Activated CD4-positive, alpha-beta T cell treated with anti-CD3 and anti-CD28 coated beads, Interleukin-2, amount 10 ng/mL, durations not matched to agents 24 days and 14 days (primary cell): ENCODE measurements at places on chromosomes 7 and 10. TPM values are rescaled to one million over a fixed set of nuclear protein-coding genes. Genes with fewer than 3 reads are reported as not detected.

The ZNF853 gene
- total RNA-seq = 0.33 and 0.42 TPM in 2 replicates

The HPS1 gene
- 58.6 and 61.5 TPM in 2 replicates for total RNA-seq

The C7orf33 gene
- not detected in 2 replicates for total RNA-seq

The PNLIP gene
- not detected in 2 replicates for total RNA-seq

The AKR1C4 gene
- total RNA-seq = not detected in 2 replicates

The CNTNAP2 gene
- total RNA-seq = not detected in 2 replicates

The C7orf57 gene
- 0.14 TPM in 2 replicates for total RNA-seq

The FAM180A gene
- total RNA-seq = not detected in 2 replicates

The NYAP1 gene
- total RNA-seq = 0.17 and 0.49 TPM in 2 replicates

The CREB3L2 gene
- 44.8 and 45.6 TPM in 2 replicates for total RNA-seq

The NACAD gene
- 0.09 and 0.31 TPM in 2 replicates for total RNA-seq

The TMEM184A gene
- not detected in 2 replicates for total RNA-seq

The EPHB4 gene
- total RNA-seq = 2.7 and 3.0 TPM in 2 replicates

The KCNH2 gene
- total RNA-seq = 0.36 and 0.37 TPM in 2 replicates

The LRRC17 gene
- total RNA-seq = not detected in 2 replicates

The CEP55 gene
- 58.5 and 59.3 TPM in 2 replicates for total RNA-seq

The HECW1 gene
- total RNA-seq = not detected in 2 replicates

The INMT gene
- not detected in 2 replicates for total RNA-seq

The NEBL gene
- total RNA-seq = 0.42 and 0.59 TPM in 2 replicates

The UPK3BL1 gene
- 14.4 and 23.0 TPM in 2 replicates for total RNA-seq

The ACBD7 gene
- 1.0 and 1.3 TPM in 2 replicates for total RNA-seq

The FGFR2 gene
- not detected in 2 replicates for total RNA-seq

The PLOD3 gene
- 85.2 and 93.6 TPM in 2 replicates for total RNA-seq

The ZNF425 gene
- 0.44 and 0.92 TPM in 2 replicates for total RNA-seq

The PLXNA4 gene
- 0.54 and 0.70 TPM in 2 replicates for total RNA-seq

The TRIP6 gene
- total RNA-seq = 42.7 and 47.6 TPM in 2 replicates

The CRYGN gene
- not detected in 2 replicates for total RNA-seq

The UNCX gene
- total RNA-seq = not detected in 2 replicates

The C10orf53 gene
- not detected in 2 replicates for total RNA-seq

The SLIT1 gene
- total RNA-seq = 0.17 and 0.26 TPM in 2 replicates

The AKR1E2 gene
- total RNA-seq = 6.6 and 7.9 TPM in 2 replicates

The RNF133 gene
- total RNA-seq = not detected in 2 replicates

The UCMA gene
- not detected in 2 replicates for total RNA-seq

The DENND2A gene
- not detected in 2 replicates for total RNA-seq

The TAS2R41 gene
- total RNA-seq = not detected in 2 replicates

The SUPV3L1 gene
- 58.3 and 63.9 TPM in 2 replicates for total RNA-seq

The CPN1 gene
- not detected in 2 replicates for total RNA-seq

The EGR2 gene
- total RNA-seq = 178 and 201 TPM in 2 replicates

The NUTM2E gene
- total RNA-seq = 0.19 TPM in 1 of 2 replicates, not detected in the other

The PDE6C gene
- total RNA-seq = not detected in 2 replicates

The SH2D4B gene
- 0.19 and 0.23 TPM in 2 replicates for total RNA-seq

The MICALL2 gene
- total RNA-seq = 1.8 TPM in 2 replicates

The MLXIPL gene
- total RNA-seq = not detected in 2 replicates

The SLC26A3 gene
- not detected in 2 replicates for total RNA-seq

The LDB3 gene
- 0.07 TPM in 1 of 2 replicates, not detected in the other for total RNA-seq

The TLX1 gene
- not detected in 2 replicates for total RNA-seq

The DGKI gene
- 16.2 and 21.4 TPM in 2 replicates for total RNA-seq

The PPP1R9A gene
- total RNA-seq = not detected in 2 replicates
